ENCODE measurements at places on chromosomes 1 and 21. TPM values are rescaled to one million over a fixed set of nuclear protein-coding genes. Genes with fewer than 3 reads are reported as not detected.

Gene C4BPA
- total RNA-seq = not detected

Gene TTC22
- total RNA-seq = not detected

Gene MR1
- not detected for total RNA-seq

Gene LCE2B
- total RNA-seq = not detected

Gene TENT5C
- total RNA-seq = 0.27 TPM

Gene PDC
- total RNA-seq = not detected

Gene DCDC2B
- not detected for total RNA-seq

Gene NBPF4
- not detected for total RNA-seq

Gene LRRC3
- 5.8 TPM for total RNA-seq

Gene MARK1
- total RNA-seq = 105 TPM

Gene CNKSR1
- total RNA-seq = 9.9 TPM

Gene NOS1AP
- total RNA-seq = 12.7 TPM

Gene TRIM58
- 5.2 TPM for total RNA-seq

Gene OR6K3
- not detected for total RNA-seq

Gene CATSPERE
- 0.59 TPM for total RNA-seq
